Motor neuron (in vitro differentiated cells): ENCODE measurements at places on chromosomes 1 and 21. TPM values are rescaled to one million over a fixed set of nuclear protein-coding genes. Genes with fewer than 3 reads are reported as not detected.

The CASQ2 gene
- total RNA-seq: 0.09 and 0.10 TPM in 2 replicates

The SLC30A10 gene
- 2.2 and 2.3 TPM in 2 replicates for total RNA-seq

The VANGL2 gene
- total RNA-seq: 92.4 and 97.7 TPM in 2 replicates

The TMCO2 gene
- not detected in 2 replicates for total RNA-seq

The IFNLR1 gene
- 0.72 and 1.5 TPM in 2 replicates for total RNA-seq

GRCh38 chr1:6274622-6275139 lies 13.8 kb upstream of the GPR153 start:
- ATAC-seq: no peak

DNA sequence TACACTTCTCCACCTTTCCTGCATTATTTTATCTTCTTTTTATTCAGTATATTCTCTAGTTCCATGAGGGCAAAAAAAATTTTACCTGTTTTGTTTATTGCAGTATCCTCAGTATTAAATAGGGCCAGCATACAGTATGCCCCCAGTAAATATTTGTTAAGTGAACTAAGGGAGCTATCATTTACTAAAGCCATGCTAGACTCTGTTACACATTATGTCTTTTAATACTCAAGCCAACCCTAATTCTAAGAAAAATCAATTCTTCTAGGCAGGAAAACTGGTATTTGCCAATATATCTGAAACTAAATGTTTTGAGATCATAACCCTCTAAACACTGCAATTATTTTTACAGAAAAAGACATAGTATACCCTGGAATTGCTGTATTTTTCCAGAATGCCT lies 18.3 kb downstream of the TMEM50A start:
- ATAC-seq: no peak

DNA sequence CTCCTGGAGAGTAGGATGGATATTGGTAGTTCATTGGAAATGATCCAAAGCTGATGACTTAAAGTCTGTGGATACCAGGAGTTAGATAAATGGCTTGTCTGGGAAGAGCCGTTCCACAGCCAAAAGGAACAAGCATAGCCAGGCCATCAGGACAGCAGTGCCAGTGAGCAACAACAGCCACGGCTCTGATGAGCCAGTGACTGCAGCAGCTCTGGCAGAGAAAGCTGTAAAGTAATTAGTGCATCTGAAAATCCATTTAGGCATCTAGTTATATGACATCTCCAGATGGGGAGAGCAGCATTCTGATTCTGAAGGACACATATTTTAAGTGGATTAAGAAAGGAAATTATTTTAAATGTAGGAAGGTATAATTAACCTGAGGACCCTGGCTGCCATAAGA lies 256.2 kb upstream of the PLXNA2 start:
- no peak for ATAC-seq

DNA sequence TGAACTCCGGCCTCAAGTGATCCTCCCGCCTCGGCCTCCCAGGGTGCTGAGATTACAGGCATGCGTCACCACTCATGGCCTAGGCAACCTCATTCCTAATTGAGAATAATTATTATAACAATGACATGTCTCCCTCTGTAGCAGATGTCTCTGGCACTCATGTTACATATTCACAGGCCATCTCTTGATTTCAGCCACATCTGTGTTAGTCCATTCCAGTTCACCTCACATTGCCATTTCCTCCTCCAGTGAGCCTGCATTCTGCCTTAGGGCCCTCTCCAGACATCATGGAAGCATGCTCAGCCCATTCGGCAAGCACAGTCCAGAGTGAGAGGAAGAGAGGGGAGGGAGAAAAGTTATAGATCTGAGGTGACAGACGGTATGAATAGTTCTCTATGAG lies 32.5 kb downstream of the CDKN2C start:
- no peak for ATAC-seq
